Stimulated activated CD8-positive, alpha-beta memory T cell treated with anti-CD3 and anti-CD28 coated beads, Interleukin-4, amount 100 ng/mL, for 4 hours (primary cell): ENCODE measurements at places on chromosomes 16 and 17.

DNA sequence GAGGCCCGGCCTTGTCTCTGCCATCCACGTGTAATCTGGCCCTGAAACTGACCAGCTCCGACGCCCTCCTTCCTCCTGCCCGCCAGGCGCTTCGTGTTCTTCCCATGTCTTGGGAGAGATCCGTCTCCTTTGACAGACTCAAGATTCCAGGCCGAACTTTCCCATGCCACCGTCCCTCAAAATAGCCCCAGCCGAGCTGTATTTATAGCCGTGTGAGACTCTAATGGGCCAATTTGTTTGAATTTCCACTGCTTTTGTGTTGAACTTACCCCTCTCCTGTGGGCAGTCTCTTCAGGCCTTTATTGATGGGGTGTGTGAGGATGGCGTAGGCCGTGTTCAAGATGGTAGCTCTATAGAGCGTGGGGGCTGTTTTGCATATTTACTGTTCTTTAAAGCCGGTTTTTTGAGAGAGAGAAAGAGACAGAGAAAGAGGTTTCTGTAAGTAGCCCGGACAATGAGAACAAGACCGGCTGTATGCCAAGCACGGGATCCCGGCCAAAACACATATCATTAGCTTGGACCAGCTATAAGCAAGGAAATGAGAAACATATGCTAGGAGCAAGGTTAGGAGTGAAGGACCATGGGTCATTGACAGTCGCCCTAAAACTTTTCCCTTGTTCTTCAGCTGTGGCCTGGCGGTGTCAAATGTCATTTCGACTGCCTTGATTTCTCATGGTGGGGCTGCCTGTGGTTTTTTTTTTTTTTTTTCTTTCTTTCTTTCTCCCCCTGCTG lies 124.5 kb upstream of the ZFHX3 start:
- no peak for DNase-seq

DNA sequence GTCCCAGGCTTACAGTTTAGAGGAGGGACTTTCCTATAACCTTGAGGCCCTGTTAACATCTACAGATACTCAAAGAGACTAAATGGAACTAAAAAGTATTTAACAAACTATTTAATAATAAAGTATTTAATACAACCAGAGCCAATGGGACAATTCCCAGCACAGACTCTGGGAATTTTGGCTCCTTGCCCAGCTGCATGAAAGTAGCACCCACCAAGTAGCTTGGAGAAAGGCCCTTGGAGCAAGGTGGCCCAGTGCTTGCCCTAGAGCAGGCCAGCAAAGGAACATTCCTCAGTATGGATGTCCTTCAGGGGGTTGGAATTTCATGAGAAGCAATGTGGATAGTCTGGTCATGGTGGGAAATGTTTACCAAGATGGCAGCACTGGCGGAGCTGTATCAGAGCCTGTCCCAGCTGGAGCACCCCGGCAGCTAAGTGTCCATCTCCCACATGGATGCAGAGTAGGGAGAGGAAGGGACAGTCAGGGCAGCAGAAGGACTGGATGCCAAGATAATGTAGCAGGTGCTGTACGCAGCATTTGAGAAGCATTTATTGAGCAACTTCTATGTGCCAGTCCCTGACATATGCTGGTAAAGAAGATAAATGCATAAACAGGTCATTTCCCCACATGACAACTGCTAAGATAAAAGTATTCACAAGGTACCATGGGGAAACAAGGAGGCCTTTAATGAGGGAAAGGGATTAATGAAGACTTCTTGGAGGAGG lies 5.2 kb upstream of the SMARCD2 start:
- DNase-seq, result no peak

GRCh38 chr17:30372755-30373154 lies 6.0 kb upstream of the CPD start:
- DNase-seq, result no peak

DNA sequence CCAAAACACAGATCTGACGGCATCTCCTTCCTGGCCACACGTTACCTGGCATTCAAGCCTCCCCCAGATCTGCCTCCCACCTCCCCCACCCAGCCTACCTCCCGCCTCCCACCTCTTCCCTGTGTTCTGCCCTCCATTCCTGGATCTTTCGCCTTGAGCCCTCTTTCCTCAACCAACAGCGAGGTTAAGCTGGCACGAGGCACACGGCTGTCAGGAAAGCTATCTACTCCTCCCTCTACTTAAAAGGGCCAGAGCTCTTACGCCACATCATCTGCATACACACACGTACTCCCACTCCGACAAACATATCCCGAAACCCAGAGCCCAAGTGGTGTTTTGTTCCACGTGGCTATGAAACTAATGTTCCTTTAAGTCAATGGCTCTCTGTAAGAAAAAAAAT lies 18.0 kb downstream of the WDR45B start:
- DNase-seq, result no peak

DNA sequence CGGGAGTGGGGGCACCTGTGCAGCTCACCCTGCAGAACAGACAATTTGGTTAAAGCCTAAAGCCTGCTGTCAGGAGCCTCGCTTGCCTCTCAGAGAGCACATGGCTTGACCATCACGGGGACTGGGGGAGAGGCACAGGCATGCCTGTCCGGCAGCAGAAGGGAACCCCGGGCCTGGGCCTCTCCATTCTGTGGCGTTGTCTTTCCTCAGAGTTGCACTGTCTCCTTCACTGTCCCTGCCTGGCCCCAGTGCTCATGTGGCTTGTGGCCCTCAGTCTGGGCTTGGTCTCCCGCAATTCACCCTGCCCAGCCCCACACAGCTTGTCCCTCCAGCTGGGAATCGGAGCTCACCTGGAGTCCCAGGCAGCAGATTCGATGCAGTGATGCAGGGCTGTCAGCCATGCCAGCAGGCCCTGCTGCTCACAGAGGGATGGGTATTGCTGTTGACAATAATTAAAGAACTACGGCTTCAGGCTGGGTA lies 189.9 kb downstream of the SEC14L1 start:
- DNase-seq, result no peak

DNA sequence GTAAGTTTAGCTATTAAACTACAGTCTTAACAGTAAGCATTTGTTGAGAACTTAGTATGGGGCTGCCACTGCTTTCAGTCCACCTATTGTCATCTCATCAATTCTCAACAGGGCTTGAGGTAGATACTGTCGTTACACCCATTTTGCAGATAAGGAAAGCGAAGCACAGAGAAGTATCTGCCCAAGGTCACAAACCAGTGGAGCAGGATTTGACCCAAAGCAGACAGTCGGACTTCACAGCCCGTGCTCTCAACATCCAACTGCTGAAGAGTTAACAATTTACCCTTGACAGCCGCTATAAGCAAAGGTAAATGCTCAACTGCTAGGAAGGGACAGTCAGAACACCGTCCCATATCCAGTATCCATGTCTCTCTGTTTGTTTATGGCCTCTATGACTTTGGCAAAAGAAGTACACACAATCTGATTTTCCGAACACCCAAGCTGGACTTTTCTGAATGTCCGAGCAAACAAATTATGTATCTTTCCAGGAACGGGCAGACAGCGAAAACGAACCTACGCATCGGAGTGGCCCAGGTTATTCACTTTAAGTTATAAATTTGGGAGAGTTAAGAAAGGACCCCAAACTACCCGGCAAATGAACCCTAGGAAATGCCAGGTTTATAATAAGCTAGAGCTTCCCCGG lies 1.2 kb downstream of the SIAH1 start:
- DNase-seq, result no peak

DNA sequence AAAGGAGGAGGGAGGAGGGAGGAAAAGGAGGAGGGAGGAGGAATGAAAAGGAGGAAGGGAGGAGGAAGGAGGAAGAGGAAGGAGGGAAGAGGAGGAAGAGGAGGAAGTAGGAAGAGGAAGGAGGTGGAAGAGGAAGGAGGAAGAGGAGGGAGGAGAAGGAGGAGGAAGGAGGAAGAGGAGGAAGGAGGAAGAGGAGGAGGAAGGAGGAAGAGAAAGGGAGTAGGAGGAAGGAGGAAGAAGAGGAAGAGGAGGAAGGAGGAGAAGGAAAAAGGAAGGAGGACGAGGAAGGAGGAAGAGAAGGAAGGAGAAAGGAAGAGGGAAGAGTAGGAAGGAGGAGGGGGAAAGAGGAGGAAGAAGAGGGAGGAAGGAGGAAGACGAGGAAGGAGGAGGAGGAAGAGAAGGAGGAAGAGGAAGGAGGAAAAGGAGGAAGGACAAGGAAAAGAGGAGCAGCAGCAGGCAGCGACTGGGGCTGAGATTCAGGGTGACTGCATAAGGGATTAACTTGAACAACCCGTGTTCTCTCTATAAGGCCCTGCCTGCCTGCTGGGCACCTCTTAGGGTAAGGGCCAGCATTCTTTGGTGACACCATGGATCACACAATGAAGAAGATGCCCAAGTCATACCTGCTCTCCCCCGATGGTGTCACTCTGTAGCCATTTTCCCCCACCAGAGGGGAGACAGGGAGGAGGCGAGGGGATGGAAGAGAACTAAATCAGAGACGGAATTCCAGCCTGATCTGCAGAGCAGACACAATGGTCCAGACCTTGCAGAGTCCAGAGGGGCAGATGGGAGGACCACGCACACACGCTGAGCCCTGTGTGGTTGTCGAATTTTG lies 1.4 kb upstream of the IL34 start:
- no peak for DNase-seq

DNA sequence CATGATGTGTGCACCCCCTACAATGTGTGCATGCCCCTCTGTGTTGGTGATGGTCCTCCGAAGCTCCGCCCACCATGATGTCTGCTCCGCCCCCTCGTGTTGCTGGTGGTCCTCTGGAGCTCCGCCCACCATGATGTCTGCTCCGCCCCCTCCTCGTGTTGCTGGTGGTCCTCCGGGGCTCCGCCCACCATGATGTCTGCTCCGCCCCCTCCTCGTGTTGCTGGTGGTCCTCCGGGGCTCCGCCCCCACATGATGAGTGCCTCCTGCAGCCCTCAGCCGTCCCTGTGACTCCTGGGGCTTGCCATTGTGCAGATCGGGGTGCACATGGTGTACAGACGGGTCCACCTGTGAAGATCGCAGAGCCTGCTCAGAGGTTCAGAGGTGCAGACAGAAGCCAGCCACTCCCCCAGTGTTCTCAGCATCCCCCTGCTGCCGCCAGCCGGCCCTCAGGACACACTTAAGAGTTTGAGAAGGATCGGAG lies 129.1 kb upstream of the CHMP6 start:
- no peak for DNase-seq

- DNase-seq, result no peak
These were observed 77.7 kb downstream of the MRM3 start for GRCh38 chr17:859824-860195.

DNA sequence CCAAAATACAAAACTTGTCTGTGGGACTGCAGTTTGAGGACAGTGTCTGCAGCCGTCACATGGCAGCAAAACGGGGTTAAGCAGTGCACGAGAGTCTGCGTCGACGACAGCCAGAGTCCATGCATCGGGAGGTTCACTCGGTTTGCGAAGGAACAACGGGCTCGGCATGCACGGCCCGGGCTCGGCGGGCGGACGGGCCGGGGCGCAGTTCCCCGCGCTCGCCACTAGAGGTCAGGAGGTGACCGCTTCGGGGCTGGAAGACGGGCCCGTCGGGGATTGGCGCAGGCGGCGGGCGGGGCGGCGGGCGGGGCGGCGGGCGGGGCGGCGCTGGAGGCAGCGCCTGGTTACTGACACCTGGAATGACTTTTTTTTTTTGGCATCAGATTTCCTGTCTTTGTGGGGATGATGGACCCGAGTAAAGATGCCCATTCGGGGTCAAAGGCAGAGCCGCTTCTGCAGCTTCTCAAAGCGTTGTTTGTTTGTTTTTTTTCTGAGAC lies 6.5 kb downstream of the SCGB1C2 start:
- DNase-seq, result peak; percentile 73
